ENCODE measurements at places on chromosomes 13 and 19. TPM values are rescaled to one million over a fixed set of nuclear protein-coding genes. Genes with fewer than 3 reads are reported as not detected.

Gene PSG3
- polyA plus RNA-seq, result not detected

Gene LILRA2
- polyA plus RNA-seq, result 0.58 TPM

- DNase-seq, result no peak
Observed at GRCh38 chr13:29562786-29563438, 32.6 kb downstream of the SLC7A1 start.

DNA sequence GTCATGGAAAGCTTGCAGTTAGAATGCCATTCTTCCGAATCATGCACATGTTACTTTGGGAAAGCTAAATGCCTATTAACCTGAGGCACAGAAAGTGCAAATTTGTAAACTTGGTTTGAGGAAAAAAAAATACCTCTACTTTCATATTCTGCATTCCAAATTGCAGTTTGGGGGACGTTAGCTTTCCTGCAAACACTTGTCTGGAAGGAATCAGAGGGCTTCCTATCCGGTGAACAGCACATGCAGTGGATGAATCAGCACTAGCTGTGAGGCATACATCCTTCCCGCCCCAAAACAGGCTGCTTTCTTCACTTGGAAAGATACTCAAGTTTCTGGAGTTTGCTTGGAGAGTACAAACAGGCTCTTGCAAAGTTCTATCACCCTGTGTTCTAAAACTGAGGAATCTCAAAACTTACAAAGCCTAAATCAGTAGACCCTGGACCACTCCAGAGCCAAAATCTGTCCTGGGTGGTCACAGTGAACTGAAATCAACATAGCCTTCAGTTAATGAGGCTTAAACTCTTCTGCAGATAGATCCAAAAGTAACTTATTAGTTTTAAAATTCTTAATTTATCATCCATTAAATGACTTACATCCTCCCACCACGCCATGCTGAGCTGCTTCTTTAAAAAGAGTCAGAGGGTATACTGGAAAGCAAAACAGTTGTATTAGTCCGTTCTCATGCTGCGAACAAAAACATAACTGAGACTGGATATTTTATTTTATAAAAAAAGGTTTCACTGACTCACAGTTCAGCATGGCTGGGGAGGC, 802.3 kb upstream of the ARGLU1 start:
- no peak for DNase-seq

DNA sequence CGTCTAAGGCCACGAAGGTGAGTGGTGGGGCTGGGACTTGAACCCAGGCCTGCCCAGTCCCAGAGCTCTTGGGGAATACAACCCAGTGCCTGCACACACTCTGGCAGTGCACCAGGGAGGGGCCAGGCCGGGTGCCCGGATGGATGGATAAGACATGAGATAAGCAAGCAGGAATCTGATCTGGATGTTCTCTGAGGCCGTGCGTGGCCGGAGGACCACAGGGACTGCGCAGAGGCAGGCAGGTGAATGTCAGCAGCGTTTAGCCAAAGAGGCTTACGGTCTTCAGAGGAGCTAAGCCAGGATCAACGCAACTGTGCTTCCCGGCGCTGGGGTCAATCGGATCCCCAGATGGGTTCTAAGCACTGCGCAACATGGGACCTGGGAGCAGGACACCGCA, 1.5 kb downstream of the ZNF787 start:
- no peak for DNase-seq

Gene SIGLEC5
- 0.48 TPM for polyA plus RNA-seq

DNA sequence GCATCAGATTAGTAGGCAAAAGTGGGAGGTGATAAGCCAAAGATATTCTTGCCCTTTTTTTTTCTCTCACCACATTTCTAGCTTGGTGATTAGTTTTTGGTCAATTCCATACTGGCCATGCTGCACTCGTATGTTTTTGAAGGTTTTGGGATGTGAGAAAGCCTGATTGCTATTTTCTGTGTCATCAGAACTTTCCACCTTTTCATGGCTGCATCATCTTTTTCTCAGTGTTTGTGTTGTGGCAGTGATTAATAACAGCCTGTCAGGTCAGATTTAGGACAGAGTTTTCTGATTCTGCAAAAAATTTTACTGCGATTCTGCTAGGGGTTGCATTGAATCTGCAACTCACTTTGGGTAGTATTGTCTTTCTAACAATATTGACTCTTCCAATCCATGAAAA, 32.9 kb downstream of the PSG1 start:
- no peak for DNase-seq

Gene CYP4F2
- polyA plus RNA-seq, result 0.15 TPM

GRCh38 chr19:4077800-4078684, 11.3 kb upstream of the ZBTB7A start:
- DNase-seq, result no peak

DNA sequence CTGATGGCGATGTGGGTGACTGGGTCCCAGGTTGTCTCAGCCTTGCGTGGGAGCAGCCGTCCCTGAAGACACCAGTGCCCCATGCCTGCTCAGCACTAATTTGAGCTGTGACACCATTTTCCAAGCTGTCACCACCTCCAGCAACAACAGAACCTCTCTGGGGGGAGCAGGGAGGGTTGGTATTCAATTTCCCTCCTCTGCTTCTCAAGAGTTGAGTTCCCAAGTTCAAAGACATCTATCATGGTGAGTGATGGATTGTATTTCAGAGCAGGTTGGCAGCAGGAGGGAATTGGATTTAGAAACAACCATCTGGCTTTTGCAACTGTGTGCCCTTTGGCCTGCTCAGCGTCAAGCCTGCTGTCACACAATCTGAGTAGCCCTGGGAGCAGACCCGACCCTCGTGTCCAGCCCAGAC, 46.9 kb upstream of the UQCRFS1 start:
- DNase-seq, result peak; percentile 76

DNA sequence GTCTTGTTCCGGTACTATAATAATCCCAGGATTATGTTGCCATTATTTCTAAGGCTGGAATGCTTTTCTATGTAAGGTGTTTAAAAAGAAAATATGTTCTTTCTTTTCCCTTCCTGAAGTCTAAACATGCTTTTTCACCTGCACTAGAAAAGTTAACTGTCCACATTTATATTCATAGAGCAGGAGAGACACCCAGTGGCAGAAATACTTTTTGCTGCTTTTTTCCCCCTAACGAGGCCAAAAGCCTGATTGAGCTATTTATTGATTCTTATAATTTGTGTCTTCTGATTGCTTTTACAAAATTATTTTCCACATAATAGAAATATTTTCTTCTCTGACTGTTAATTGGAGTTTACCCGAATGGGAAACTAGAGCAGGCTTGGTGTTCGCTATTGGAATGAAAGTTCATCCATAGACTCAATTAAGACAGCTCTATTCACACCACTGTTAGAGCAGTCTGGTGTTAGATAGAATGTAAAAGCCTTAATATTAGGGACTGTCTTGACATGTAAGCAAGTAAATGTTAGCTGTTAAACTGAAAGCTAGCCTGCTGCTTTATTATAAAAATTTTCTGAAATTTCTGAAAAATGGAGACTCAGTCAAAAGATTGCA, 15.8 kb downstream of the GPR180 start:
- DNase-seq, result no peak

Gene ZNF559
- 60.8 TPM for polyA plus RNA-seq

GRCh38 chr19:41821003-41821735, 23.3 kb downstream of the LYPD4 start:
- DNase-seq, result no peak

Gene COMP
- polyA plus RNA-seq, result 0.04 TPM

DNA sequence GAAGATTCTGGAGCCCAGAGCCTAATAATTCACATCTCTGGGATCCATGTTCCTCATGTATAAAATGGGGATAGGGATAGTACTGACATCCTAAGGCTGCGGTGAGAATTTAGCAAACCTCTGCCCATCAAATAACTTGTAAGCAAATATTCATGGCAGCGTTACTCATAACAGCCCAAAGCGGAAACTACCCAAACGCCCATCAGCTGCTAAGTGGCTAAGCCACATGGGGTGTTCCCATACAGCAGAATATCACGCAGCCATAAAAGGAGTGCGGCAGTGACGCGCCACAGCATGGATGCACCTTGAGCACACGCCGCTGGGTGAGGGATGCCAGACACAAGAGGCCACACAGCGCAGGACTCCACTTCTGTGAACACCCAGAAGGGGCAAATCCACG, 19.7 kb downstream of the VRK3 start:
- no peak for DNase-seq

Gene PSG4
- polyA plus RNA-seq, result not detected

DNA sequence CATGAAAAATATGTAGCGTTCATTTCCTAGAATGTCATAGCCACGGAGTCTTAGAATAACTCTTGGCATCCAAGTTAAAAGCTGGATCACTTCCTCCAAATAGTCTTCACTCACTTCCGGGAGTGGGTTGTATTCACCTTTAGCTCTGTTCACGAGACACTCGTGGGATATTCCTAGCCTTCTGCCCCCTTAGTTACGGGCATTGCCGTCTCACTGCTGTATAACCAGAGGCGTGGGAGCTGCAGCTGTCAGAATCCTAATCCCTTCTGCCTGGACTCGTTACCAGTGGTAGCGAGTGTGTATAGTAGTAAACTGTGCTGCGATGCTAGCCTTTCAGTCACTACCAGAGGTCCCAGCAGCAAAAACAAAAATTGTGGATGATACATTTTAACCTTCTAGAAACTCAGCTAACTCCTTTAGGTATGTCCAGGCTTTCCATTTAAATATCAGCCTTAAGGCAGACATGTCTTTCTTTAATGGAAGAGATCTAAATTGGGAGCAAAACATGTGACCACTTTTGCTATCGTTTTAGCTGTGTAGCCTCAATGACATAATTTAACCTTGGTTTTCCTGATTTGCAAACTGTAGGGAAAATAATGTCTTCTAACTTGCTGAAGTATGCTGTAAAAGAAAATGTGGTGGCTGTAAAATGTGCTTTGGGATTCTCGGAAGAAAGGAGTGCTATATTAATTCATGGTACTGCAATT, 34.1 kb downstream of the ERCC5 start:
- DNase-seq, result no peak

- no peak for DNase-seq
Observed at GRCh38 chr13:28179974-28180373, 41.6 kb downstream of the PAN3 start.

GRCh38 chr19:42197375-42197817, 20.1 kb downstream of the DEDD2 start:
- no peak for DNase-seq

DNA sequence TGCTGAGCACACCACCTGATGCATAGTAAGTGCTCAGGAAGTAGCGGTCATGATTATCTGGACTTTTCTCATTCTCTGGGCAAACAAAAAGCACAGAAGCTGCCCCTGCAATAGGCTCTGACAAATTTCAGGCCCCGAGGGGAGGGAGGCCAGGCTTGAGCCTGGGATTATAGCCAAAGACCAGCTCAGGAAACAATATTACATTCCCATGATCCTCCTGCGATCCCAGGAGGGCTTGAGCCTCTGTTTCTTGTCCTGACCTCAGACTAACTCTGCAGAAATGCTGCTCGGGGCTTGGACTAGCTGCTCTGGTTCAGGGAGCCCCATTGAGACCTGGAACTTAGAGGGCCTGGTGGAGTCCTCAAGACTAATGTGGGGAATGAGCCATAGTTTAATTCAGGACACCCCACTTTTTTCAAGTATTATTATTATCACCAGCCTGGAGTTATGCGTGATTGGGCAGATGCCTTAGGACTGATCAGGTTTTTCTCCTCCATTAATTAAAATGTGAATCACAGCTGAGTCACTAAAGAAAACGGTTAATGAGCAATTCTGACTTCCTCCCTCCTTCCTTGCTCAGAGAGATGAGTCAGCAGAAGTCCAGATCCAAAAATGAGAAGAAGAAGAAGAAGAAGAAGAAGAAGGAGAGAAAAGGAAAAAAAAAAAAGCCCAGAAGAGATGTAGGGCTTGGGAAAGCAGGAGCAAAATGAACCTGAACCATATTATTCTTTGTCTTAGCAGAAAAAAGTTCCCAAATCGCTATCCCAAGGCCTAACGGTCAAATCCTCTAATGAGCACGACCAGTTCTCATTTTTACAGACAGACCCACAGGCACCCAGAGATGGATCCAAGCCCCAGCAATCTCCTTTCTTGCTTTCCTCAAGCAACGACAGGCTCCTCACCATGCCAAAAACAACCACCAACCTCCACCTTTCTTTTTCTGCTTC, 107.2 kb downstream of the CACNA1A start:
- no peak for DNase-seq

Gene MARK4
- 38.3 TPM for polyA plus RNA-seq

GRCh38 chr13:24225930-24226329, 65.4 kb downstream of the SPATA13 start:
- DNase-seq, result no peak

GRCh38 chr19:11887611-11888531, at the start of gene ZNF69:
ZNF69 (plus strand) TSS chr19:11887782; CDS start chr19:11887924, 142 bp downstream.
- DNase-seq, result peak; percentile 72

DNA sequence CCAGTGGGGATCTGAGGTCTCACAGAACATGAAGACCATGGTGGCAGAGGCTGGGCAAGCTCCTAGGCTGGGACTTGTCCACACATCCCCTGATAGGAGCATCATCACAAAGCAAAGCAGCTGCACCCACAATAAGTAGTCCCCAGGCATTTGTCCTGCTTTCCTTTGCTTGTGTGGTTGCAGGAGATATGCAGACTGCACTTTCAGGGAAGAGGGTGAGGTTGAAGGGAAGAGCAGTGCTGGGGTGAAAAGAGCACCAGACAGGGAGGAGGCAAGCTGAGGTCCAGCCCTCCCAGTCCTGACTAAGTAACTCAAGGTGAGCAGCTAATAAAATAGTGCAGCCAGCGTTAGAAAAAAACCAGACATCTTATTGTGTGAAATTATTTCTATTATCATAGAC, 383.6 kb downstream of the UQCRFS1 start:
- no peak for DNase-seq

DNA sequence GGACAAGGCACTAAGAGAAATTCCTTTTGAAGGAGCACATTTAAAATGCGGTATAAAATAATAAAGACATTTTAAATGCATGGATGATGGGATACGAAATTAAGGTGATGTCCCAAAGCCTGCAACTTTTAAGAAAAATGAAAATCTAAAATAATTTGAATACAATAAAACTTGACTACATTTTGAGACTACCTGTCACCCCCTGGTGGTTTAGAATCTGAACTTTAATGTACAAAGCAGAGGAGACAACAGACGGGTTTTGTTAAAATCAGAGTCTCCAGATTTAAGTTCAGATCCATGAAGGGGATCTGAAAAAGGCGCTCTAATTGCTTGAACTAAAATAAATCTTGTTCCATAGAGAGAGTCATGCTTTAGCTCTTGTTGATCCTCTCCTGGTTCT, 1129.3 kb upstream of the PCDH20 start:
- no peak for DNase-seq

Gene KIR3DL2
- not detected for polyA plus RNA-seq

Gene URAD
- polyA plus RNA-seq, result not detected

Gene OR7C1
- 0.10 TPM for polyA plus RNA-seq

DNA sequence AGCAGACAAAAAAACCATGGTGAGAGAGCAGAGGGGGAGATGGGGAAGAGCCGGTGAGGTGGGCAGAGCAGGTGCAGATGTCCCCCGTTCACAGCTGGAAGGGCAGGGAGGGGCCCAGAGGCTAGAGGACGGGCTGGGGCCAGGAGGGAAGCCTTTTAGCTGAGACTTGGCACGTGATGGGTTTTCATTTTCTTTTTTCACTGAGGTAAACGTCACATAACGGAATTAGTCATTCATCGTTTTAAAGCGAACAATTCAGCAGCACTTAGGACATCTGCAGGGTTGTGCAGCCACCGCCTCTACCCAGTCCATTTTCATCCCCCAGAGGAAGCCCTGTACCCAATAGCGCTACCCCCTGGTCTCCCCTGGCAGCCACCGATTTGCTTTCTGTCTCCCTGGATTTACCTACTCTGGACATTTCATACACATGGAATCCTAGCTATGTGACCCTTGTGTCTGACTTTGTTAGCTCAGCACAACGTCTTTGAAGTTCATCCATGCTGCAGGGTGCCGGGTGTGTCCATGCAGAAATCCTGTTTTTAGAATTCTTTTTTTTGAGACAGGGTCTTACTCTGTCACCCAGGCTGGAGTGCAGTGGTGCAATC, 16.0 kb upstream of the EMC10 start:
- DNase-seq, result no peak
